ENCODE measurements at places on chromosomes 6 and 20.

DNA sequence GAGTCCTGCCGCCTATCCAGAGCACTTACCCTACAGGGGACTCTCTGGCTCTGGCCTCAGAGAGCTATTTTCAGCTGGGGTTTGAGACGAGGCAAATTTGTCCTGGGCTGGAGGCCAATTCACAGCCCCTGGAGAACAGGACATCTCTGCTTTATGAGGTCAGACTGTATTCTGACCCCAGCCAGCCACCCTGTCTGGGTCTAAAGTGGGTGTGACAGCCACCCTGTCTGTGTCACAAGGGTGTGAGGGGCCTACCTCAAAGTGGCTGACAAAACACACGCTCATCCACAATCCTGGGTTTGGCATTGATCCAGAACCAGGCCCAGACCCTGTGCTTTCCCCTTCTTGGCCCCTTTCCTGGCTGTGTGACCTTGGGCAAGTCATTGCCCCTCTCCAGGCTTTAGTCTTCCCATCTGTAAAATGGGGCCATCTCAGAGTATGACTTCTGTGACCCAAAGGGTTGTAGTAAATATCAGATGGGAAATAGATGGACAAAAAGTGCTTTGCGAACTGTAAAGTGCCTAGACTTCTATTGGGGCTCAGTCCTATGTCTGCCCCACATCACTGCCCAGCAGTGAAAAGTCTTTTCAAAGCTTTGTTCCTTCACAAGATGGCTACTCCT lies 44.1 kb upstream of the TGM2 start:
- DNase-seq: peak; percentile 82

DNA sequence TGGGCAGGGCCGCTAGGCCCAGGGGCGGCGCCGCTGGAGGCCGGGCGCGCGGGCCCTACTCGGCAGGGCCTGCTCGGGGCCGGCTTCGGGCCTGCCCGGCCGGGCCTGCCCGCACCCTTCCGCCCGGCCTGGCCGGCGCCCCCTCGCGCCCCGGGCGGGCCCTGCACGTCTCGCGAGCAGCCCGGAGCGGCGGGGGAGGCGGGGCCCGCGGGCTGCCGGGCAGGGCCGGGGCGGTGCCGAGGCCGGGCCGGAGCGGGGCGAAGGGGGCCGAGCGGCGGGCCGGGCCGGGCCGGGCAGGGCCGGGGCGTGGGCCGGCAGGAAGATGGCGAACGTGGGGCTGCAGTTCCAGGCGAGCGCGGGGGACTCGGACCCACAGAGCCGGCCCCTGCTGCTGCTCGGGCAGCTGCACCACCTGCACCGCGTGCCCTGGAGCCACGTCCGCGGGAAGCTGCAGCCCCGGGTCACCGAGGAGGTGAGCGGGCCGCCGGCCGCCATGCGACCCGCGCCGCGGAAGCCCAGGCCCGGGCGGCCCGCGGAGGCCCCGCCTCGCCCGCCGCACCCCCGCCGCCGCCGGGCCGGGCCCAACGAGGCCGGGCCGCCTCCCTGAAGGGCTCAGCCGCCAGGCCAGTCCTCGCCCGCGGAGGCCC lies at the start of gene NPEPL1:
Gene NPEPL1, plus strand, starts transcription at position 222 of the 647 bp plus-strand sequence. Its CDS starts 101 bp downstream, at position 323.
- DNase-seq: peak; percentile 70

- no peak for DNase-seq
Observed at GRCh38 chr6:72286911-72287311, 335.0 kb upstream of the KCNQ5 start.

DNA sequence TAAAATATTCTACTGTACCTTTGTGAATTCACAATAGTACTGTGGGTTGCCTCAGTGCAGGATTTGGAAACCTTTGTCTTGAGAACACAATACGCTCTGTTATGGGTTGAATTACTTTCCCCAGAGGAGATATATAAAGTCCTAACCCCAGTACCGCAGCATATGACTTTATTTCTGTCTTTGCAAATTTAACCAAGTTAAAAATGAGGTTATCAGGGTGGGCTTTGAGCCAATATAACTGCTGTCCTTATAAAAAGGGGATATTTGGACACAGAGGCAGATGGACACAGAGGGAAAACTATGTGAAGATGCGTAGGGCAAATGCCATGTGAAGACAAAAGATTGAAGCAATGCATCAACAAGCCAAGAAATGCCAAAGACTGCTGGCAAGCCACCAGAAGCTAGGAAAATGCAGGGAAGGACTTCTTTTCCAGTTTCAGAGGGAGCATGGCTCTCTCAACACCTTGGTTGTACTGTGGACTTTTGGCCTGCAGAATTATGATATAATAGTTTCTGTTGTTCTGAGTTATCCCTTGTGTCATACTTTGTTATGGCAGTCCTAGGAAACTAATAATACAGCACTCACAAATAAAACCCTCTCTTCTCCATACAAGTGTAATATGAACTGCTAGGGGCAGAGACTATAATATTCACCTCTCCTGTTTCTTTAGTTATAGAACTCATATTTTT lies 292.6 kb upstream of the SPTLC3 start:
- DNase-seq: no peak

DNA sequence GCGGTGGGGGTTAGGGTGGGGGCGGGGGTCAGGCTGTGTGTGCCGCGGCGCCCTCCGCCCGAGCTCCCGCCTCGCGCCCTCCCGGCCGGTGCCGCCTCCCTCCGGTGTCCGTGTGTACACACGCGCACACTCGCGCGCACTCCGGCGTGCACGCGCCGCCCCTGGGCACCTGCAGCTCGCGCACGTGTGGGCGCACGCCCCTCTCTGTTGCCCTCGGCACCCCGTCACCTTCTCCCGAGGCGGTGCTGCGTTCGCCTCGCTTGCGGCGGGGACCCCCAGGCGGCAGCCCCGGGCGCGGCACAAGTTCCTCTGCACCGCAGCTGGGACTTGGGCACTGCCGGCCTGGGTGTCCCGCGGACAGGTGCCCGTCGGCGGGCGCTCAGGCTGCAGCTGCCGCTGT lies 525 bp downstream of the MACROD2 start:
- no peak for DNase-seq

DNA sequence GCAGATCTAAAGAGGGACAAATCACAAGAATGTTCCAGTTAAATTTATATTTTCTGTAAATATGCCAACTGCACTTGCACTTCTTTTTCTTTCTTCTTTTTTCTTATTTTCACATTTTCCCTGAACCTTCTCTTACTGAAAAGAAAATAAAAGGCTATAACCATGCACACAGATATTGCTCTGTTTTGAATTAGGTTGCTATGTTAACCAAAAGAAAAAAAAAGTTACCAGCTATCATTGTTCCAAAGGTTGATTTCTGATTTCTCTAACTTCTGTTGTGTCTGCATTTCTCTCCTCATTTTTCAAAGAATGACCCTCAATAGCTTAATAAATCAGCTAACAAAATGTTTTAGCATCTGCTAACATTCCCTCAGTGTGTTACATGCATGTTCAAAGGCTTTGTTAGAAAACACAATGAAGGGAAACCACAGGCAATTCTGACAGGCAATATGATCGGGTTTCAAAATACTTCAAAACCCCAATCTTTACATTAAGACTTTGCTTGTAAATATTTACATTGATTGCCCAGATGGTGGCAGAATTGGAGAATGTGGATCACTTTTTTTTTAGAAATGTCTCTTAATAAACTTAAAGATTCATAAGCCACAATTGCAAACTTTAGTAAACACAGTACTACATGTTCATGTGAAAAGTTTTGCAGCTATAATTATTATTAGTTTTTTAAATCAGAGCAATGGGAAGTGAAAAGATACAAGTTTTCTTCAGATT lies 928.3 kb upstream of the FLRT3 start:
- no peak for DNase-seq

Measured in coronary artery (tissue), 2 donors.